AML-193 (cell line): ENCODE measurements at places on chromosomes 7 and 10.

DNA sequence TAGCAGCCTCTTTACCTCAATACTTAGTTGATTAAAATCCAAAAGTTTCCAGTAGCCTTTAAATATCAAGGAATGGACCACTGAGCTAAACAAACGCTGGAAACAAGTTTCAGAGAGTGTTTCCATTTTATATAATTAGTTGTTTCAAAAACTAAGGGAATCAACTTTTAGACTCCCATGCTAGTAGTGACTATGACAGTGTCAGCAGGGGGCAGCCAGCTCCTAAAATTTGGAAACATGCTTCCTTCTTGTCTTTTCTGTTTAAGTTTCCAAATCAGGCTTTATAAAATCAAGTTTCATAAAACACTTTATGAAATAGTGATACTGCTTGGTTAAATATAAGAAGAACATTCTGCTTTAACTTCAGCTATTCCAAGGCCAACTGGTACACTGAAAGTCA is 138.2 kb upstream of the TMEM229A start:
- DNase-seq, result no peak

DNA sequence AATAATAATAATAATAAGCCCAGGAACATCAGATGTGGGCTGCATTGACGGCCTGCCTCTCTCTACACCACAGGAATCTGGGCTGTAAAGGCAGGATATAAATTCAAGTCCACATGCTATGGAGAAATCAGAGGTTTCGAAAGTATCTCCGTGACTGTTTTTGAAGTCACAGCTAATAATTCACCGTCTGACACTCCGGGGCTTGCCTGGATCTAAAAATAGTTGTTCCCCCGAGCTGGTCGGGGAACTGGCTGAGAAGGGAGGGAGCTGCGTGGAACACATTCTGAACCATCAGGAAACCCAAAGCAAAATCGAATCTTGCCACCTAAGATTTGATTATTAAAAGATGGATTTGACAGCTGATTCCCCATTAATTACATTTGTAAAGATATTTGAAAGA is 35.4 kb downstream of the KLF6 start:
- peak; percentile 22 for DNase-seq

DNA sequence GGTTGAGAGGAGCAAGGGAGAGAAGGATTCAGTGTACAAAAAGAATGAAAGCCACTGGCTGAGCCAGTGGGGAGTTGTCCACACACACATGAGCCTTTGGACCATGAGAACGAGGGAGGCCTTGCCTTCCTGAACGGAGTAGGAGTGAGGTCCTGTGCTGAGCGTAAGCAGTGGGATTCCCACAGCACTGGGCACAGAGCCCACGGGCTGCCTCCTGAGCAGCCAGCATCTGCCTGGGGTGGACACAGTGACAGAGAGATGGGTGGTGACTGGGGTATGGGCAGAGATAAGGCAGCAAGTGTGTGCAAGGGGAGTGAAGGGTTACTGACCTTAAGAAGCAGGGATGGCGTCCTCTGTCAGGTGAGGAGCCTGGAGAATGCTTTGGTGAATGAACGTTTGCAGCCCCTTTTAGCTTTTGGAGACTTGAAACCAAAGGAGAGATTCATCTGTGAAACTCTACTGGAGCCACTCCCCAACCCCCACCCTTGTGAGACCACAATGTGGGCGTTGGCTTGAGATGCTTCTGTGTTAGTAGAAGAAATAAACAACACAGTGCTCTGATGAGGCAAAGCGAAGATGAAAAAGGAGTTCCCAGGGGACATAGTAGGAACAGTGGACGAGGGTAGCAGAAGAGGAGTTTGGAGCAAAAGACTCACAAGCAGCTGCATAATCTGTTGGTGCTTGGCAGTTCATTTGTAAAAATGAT is 56.5 kb downstream of the FIGNL1 start:
- no peak for DNase-seq

DNA sequence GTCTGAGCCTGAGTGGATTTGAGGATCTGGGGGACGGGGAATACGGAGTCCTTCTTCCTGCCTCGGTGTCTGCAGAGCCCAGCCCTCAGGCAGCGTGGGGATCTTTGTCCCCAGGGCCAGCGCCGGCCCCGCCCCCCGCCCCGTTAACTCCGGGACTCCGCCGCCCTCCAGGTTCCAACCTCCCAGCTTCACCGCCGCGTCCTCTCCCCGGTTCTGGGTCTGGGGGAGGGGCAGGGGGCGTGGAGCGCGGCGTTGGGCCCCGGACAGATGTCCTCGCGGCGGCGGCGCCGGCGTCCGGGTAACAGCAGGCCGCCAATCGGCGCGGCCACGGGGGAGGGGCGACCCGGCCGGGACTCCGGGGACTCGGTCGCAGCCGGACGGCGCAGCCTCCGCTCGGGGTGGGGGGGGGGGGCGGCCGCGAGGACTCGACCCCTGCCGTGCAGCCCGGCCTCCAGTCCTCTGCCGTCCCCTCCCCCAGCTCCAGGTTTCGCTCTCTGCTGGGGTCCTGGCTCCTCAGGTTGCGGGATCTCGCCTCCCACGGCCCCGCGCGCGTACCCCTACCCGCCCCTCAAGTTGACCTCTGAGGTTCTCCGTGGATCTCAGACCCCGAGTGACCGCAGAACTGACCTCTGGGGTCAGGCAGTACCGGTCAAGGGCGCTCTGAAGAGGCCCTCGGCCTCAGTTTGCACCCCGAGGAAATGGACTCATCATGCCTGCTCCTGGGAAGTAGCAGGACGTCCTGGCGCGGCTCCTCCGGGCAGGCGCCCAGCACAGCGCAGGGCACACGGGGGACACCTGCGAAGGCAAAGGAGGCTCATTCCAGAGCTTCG is 2.3 kb upstream of the ELFN1 start:
- no peak for DNase-seq

DNA sequence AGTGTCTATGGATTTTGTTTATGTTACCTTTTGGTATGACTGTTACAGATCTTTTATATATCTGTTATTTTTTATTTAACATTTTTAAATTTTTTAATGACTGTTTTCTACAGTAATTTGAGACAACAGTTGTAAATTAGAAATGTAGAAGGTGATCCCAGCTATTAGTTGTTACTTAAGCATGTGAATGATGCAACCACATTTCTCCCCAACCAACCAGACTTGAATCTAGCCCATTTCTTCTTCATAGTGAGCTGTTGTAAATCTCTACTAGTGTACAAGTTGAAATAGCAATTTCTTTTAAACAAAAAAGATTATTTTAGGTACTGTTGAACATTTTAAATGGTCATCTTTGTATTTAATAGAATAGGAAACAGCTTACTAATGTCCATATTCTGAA is 18.0 kb downstream of the TMEM106B start:
- DNase-seq, result no peak

- DNase-seq, result no peak
Observed at GRCh38 chr10:127757033-127757432, 20.0 kb downstream of the FOXI2 start.

- DNase-seq, result no peak
Observed at GRCh38 chr7:102431617-102432298, 1.6 kb upstream of the ORAI2 start.

GRCh38 chr10:90413196-90413595 is 444.6 kb downstream of the HTR7 start:
- no peak for DNase-seq

DNA sequence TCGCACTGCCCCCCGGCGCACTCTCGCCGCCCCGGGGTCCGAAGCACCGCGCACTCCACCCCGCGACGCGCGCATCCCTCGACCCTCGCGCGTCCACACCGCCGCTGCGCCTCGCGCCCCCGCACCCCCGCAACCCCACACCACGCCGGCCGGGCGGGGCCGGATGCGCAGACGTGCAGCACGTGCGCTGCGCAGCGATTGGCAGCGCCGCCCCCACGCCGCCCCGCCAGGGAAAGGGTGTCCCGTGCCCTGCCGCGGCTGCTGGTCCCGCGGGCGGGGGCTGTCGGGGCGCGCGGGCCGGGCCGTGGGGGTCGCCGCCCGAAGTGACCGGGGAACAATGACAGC is 53.7 kb upstream of the KDM7A start:
- DNase-seq, result no peak

DNA sequence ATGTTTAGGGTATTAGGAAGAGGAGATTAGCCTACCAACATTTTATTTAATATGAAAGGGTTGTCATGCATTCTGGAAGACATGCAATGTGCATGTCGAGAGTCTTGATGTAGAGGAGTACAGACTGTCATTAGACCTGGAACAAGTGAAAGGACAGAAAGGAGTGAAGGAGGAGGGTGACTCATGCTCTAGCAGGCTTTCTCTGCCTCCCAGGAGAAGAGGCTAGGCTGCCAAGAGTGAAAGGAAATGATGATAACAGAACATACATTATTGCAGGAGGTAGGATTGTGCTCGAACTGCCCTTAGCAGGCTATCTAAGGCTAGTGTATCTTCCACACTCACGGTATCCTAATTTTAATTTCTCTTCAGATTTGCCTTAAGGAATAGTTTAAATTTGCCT is 228.8 kb downstream of the EXOC4 start:
- no peak for DNase-seq

DNA sequence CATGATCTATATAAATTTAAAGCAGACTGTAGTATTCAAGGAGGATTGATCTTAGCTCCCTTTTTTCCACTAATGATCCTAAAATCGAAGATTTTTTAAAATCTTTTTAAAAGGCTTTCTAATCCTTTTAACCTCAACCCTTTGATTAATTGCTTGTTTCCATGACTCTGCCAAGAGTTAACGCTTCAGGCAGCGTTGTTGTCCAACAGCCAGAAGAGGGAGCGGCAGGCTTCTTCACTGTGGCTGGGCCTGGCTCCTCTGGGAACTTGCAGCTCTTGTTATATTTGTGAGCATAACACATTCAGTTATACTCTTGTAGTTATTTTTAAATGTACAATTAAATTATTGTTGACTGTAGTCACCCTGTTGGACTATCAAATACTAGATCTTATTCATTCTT is 26.3 kb downstream of the CRCP start:
- peak; percentile 33 for DNase-seq

GRCh38 chr10:90751107-90751997 is 106.5 kb downstream of the HTR7 start:
- peak; percentile 24 for DNase-seq

DNA sequence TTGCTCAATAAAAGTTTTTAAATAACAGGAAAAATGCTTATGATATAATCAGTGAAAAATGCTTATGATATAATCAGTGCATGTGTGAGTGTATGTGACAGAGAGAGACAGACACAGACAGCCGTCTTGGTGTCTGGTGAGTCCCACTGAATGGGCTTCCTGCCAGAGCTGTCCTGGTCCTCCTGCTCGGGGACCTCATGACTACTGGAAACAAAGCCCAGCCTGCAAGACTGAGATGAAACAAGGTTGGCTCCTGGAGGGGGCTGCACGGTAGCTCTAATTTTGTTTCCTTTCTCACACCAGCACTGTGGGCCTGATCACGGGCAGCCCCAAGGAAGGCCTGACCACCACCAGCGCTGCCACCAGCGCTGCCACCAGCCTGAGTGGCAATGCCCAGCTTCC is 57.3 kb downstream of the NRP1 start:
- DNase-seq, result no peak

DNA sequence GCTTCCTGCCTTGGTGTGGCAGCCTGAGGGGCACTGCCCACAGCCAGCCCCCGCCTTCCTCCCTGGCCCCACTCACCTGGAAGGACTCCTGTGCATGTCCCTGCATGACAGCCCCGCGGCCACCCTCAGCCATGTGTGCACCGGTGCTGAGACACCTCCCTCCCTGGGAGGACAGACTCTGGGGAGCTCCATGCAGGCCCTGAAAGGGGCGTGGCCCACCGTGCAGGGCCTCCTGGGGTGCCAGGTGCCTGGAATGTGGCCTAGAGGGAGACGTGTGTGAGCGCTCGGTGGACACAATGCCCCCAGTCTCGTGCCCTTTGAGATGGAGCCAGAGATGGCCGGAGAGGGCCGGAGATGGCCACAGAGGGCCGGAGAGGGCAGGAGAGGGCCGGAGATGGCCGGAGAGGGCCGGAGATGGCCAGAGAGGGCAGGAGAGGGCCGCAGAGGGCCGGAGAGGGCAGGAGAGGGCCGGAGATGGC is 59.1 kb upstream of the PPP2R2D start:
- no peak for DNase-seq

DNA sequence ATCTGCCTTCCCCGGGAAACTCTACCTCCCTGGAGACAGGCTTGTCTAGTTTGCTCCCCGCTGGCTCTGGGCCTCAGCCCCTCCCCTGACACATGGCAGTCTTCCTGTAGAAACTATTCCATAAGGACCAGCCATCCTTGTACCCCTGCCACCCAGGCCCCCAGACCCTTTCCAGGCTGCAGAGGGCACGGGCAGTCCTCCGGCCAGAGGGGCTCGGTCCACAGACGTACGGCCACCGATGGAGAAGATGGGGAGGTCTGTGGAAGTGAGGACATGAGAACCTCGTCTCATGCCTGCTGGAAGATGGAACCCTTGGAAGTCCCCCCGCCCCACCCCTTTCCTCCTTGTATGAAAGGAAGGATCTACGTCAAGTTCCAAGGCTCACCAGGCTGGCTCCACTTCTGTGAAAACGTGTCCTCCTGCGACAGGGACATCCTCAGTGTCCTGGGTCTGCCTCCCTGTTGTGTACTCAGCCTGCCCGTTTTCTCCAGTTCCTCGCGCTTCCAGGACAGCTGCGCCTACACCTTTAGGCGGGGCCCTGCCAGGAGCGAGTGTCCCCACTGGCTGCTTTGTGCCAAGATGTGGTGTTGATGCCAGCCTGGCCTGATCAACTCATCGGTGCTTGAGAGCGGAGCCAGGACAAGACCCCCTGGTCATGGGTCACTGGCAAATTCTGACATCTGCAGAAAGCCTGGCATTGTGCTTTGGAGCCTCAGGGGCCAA is 414.9 kb downstream of the GLRX3 start:
- DNase-seq, result no peak

DNA sequence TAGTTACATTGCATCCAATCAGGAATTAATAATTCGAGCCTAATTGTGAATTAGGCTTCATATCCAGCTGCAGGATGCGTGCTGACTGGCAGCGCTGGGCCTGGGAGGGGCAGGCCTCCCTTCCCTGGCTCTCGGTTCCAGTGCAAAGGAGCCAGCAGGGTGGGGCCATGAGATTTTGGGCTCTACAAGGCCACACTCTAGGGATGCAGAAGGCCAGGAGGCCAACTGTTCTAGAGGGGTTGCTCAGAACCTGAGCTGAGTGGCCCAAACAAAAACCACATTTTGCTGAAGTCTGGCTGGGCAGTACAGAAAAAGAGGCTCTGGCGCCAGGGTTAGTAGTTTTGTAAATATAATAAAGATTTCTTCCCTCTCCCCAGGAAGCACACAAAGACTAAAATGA is 72.3 kb downstream of the CLEC2L start:
- no peak for DNase-seq

GRCh38 chr7:95517870-95518269 is 32.1 kb downstream of the ASB4 start:
- DNase-seq, result no peak

DNA sequence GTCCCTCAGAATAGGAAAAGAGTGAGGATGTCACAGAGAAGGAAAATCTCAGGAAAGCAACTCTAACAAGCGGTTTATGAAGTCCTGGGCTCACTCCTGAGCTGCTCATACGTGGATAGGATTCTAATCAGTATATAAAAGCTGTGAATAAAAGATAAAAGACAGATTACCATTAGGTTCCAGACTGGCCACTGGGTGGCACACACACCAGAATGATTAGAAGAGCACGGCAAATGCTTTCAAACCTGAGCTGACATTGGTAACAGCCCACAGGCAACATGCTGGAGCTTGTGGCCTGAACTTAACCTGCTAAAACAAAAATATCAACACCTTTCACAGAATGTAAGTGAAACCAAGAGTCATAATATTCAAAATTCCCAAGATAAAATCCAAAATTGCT is 370.8 kb downstream of the GRID1 start:
- DNase-seq, result peak; percentile 6
